ENCODE measurements at places on chromosomes 4 and X.

- DNase-seq = no peak
Observed at GRCh38 chr4:149910177-149910576, 94.5 kb upstream of the IQCM start.

DNA sequence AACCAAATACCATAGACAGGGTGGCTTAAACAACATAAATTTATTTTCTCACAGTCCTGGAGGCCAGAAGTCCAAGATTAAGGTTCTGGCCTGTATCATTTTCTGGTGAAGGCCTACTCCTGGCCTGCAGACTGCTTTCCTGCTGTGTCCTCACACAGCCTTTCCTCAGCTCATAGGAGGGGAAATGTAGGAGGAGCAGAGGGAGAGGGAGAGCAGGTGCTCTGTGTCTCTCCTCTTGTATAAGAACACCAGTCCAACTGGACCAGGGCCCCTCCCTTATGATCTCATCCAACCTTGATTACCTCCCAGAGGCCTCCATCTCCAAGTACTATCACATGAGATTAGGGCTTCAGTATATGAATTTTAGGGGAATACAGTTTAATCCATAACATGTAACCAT lies 34.3 kb downstream of the RAPGEF2 start:
- DNase-seq = no peak

DNA sequence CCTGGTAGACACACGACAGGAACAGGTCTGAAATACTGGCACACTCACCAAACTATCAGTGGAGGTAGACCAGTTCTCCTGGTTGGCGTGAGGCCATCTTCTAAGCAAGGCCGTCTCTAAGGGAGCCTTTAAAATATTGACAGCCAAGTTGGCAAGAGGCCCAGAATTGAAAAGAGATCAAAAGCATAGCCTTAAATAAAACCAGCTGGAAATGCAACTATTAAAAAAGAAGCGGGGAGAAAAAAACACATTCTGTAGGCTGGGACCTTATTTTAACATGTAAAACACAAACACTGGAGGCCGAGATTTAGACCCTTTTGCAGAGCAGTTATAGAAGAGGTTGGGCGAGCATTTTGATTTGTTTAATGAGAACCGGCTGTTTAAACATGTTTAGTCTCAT lies 233.0 kb upstream of the CLNK start:
- DNase-seq = no peak

DNA sequence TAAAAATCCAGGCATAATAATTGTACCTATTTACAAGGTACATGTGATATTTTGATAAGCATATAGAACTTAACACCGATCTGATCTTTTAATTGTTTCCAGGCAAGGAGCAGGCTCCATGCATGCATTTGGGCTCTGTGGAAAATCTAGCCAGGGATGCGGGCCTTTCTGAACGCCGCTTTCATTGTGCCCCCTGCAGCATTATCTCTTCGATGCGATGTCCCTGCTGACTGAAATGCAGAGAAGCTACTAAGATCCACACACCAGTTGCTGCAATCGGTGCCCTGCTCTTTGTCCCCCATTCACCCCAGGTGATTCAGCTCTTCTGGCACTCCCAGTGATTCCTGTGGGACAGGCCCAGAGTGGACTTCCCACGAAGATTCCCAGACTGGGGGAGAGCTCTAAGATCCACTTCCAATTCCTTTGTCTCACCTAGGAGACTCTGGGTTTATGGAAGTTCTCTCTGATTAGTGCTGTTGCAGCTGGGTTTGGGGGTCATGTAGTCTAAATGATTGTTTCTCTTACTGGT lies 254.3 kb upstream of the AGA start:
- no peak for DNase-seq

- no peak for DNase-seq
Observed at GRCh38 chr4:99894998-99895397, 771 bp upstream of the LAMTOR3 start.

- DNase-seq = no peak
Observed at GRCh38 chrX:50103176-50103575, 97.6 kb downstream of the AKAP4 start.

GRCh38 chr4:154961263-154961662 lies 180.2 kb downstream of the RBM46 start:
- no peak for DNase-seq

GRCh38 chr4:140448830-140449229 lies 21.4 kb upstream of the CLGN start:
- DNase-seq = no peak
